ENCODE measurements at places on chromosomes 12 and 14.

GRCh38 chr12:1130571-1130970 lies 139.5 kb downstream of the ERC1 start:
- no peaks in the 10 kb centered on the region for H3K27me3 ChIP-seq

GRCh38 chr12:112296183-112296582 lies 86.0 kb downstream of the HECTD4 start:
- H3K27ac ChIP-seq, result no peak overlapping the region
- no peak overlapping the region for H3K4me3 ChIP-seq
- H3K27me3 ChIP-seq, result no peaks in the 10 kb centered on the region
- H3K4me1 ChIP-seq, result no peaks in the 10 kb centered on the region
- H3K36me3 ChIP-seq, result peaks cover 24% of the 10 kb centered on the region

- H3K27me3 ChIP-seq, result no peaks in the 10 kb centered on the region
- no peaks in the 10 kb centered on the region for H3K36me3 ChIP-seq
- no peaks in the 10 kb centered on the region for H3K4me1 ChIP-seq
- no peak for DNase-seq
Measured at GRCh38 chr12:130418251-130418650, 80.6 kb downstream of the PIWIL1 start.

DNA sequence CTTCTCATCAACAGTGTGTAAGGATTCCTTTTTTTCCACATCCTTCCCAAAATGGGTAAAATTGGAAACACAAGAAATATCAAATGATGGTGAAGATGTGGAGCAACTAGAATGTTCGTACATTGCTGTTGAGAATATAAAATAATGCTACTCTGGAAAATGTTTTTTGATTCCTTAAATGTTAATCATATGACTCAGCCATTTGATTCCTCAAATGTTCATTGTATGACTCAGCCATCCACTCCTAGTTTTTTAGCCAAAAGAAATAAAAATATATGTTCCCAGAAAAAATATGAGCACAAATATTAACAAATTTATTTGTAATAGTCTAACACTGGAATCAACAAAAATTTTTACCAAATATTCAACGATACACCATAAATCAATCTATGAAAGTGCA lies 1108.6 kb downstream of the LRFN5 start:
- no peak for DNase-seq
- H3K27me3 ChIP-seq, result no peaks in the 10 kb centered on the region
- H3K4me3 ChIP-seq, result no peak overlapping the region
- H3K27ac ChIP-seq, result no peak overlapping the region
- no peaks in the 10 kb centered on the region for H3K4me1 ChIP-seq
- no peaks in the 10 kb centered on the region for H3K36me3 ChIP-seq

GRCh38 chr14:105196265-105196960 lies 15.3 kb upstream of the NUDT14 start:
- peaks cover 26% of the 10 kb centered on the region for H3K27me3 ChIP-seq
- DNase-seq, result no peak
- H3K36me3 ChIP-seq, result no peaks in the 10 kb centered on the region
- H3K4me3 ChIP-seq, result peak overlapping the region; percentile 21
- H3K27ac ChIP-seq, result no peak overlapping the region

DNA sequence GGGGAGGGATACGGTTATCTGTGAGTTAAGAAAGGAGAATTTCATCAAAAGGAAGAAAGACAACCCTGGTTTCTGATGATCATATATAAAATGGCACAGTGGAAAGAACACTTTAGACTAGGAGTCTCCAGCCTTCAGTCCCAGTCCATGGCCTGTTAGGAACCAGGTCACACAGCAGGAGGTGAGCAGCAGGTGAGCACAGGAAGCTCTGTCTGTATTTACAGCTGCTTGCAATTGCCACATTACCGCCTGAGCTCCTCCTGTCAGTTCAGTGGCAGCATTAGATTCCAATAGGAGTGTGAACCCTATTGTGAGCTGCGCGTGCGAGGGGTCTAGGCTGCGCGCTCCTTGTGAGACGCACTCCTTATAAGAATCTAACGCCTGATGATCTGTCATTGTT lies 137.9 kb downstream of the BTG1 start:
- H3K4me3 ChIP-seq, result no peak overlapping the region
- H3K27me3 ChIP-seq, result no peaks in the 10 kb centered on the region
- no peaks in the 10 kb centered on the region for H3K4me1 ChIP-seq
- DNase-seq, result no peak
- H3K36me3 ChIP-seq, result no peaks in the 10 kb centered on the region

- no peaks in the 10 kb centered on the region for H3K4me1 ChIP-seq
- no peaks in the 10 kb centered on the region for H3K36me3 ChIP-seq
- no peaks in the 10 kb centered on the region for H3K27me3 ChIP-seq
Measured at GRCh38 chr14:62123961-62124360, 361.7 kb downstream of the SNAPC1 start.

- H3K27me3 ChIP-seq, result no peaks in the 10 kb centered on the region
- no peak overlapping the region for H3K4me3 ChIP-seq
- H3K27ac ChIP-seq, result no peak overlapping the region
- DNase-seq, result no peak
Measured at GRCh38 chr12:26185532-26186320, 9.6 kb upstream of the SSPN start.

DNA sequence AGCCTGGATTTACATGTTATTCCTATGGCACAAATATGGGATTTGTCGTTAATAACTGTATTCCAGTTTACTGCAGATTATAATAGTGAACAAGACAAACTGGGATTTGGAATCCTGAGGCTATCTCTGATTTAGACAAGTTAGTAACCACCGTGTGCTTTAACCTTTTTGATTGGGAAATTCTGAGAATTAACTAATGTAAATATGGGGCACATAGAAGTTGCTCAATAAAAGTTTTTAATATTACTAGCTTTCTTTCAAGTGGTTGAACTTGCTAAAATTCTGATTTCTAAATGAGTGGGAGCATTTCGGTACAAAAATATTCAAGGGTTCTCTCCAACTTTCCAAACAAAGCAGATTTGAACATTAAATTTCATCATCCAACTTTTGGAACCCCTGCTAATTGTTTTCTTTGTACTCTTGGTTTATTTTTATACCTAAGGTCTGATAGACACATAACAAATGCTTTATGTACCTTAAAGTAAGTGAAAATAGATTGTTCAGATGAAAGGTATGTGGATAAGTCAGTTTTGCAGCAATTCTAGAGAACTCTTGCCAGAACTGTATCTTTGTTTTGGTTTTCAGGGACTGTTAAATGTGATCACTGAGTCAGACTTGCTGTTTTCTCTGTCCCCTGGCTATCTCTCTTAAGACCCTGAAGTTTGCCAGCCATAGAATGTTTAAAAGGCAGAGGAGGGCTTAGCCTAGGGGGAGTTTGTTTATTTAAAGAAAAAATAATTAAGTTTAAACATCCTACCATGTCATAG lies 57.5 kb downstream of the FRS2 start:
- DNase-seq, result no peak
- H3K36me3 ChIP-seq, result no peaks in the 10 kb centered on the region
- H3K4me3 ChIP-seq, result no peak overlapping the region
- no peak overlapping the region for H3K27ac ChIP-seq
- no peaks in the 10 kb centered on the region for H3K4me1 ChIP-seq

- no peak for DNase-seq
- H3K4me1 ChIP-seq, result peaks cover 9% of the 10 kb centered on the region
- no peaks in the 10 kb centered on the region for H3K27me3 ChIP-seq
- no peak overlapping the region for H3K4me3 ChIP-seq
- no peaks in the 10 kb centered on the region for H3K36me3 ChIP-seq
Measured at GRCh38 chr14:68016255-68016914, 196.8 kb downstream of the RAD51B start.

DNA sequence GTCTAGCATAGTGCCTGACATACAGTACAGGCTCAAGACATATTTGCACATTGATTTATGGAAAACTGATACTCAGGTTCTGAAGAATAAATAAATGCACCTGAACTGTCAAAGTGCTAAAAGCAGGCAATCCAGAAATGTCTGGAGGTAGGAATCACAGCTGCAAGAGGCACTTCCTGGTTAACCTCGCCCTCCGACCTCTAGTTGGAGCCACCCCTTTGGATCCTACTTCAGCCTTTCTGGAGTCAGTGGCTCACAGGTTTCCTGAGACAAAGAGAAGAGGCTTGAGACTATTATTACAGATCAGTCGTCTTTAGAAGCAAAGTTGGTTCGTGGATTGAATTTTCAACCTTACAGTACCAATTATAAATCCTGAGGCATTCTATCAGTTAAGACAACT lies 13.0 kb downstream of the TCP11L2 start:
- no peaks in the 10 kb centered on the region for H3K4me1 ChIP-seq
- H3K27me3 ChIP-seq, result no peaks in the 10 kb centered on the region
- no peak for DNase-seq

- peak; percentile 7 for DNase-seq
- H3K4me3 ChIP-seq, result no peak overlapping the region
- no peaks in the 10 kb centered on the region for H3K27me3 ChIP-seq
- no peaks in the 10 kb centered on the region for H3K36me3 ChIP-seq
- peaks cover 11% of the 10 kb centered on the region for H3K4me1 ChIP-seq
Measured at GRCh38 chr12:578748-579419, 84.4 kb downstream of the NINJ2 start.

- no peaks in the 10 kb centered on the region for H3K36me3 ChIP-seq
- H3K27me3 ChIP-seq, result no peaks in the 10 kb centered on the region
- no peak overlapping the region for H3K27ac ChIP-seq
- no peak for DNase-seq
- no peaks in the 10 kb centered on the region for H3K4me1 ChIP-seq
Measured at GRCh38 chr12:14650789-14651188, 45.6 kb downstream of the GUCY2C start.

- peak overlapping the region; percentile 63 for H3K27ac ChIP-seq
- no peak for DNase-seq
- H3K4me1 ChIP-seq, result no peaks in the 10 kb centered on the region
- H3K36me3 ChIP-seq, result no peaks in the 10 kb centered on the region
- H3K4me3 ChIP-seq, result no peak overlapping the region
- no peaks in the 10 kb centered on the region for H3K27me3 ChIP-seq
Measured at GRCh38 chr12:22048351-22049041, 2.5 kb downstream of the CMAS start.

GRCh38 chr12:53096089-53096741 lies 1.3 kb upstream of the IGFBP6 start:
- no peak overlapping the region for H3K4me3 ChIP-seq
- no peaks in the 10 kb centered on the region for H3K36me3 ChIP-seq
- no peak for DNase-seq
- no peaks in the 10 kb centered on the region for H3K27me3 ChIP-seq
- no peaks in the 10 kb centered on the region for H3K4me1 ChIP-seq

DNA sequence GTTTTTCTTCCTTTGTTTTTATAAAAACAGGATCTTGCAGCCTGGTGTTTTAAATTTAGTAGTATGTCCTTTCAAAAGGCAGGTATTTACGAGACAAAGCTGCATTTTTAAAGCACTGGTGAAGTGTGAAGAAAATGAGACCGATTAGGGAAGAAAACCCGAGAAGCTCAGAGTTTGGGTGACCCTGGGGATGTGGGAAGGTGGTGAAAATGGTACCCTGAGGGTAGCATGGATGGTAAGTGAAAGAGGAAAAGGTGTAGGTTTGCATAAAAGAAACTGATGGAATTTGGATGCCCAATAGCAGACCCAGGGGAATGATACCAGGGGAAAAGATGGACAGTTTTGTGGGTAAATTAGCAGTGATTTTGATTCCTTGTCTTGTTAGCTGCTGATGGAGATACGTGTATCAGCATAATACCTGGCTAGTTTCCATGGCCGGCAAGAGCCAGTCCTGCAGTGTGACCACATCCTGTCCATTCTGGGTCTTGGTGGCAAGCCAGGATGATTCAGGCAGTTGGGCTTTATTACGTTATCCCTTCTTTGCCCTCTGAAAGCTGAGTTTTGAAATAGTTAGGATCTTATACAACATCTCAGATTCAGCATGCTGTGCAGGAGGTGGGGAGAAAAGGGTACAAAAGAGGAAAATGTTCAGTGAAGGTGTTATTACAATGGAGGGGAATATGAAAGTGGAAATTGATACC lies 8.9 kb downstream of the BICD1 start:
- no peaks in the 10 kb centered on the region for H3K27me3 ChIP-seq
- DNase-seq, result no peak
- no peaks in the 10 kb centered on the region for H3K36me3 ChIP-seq
- no peaks in the 10 kb centered on the region for H3K4me1 ChIP-seq
- no peak overlapping the region for H3K4me3 ChIP-seq
- H3K27ac ChIP-seq, result no peak overlapping the region

DNA sequence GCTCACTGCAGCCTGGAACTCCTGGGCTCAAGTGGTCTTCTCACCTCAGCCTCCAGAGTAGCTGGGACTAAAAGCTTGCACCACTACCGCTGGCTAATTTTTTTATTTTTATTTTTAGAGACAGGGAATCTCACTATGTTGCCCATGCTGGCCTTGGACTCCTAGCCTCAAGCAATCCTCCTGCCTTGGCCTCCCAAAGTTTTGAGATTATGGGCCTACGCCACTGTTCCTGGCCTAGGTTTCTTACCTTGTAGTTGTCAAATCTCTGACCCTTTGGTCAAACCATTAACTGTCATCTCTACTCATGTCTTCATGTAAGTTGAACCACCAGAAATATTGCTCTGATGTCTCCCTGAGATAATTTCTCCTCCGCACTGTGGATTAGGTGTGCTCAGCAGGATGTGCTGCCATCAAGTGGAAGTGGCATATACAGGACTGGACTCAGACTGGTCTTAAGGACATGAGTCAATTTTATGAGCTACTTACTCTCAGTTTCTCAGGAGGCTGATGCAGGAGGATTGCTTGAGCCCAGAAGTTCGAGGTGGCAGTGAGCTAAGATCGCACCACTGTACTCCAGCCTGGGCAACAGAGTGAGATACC lies 28.5 kb downstream of the ACTR6 start:
- H3K4me3 ChIP-seq, result no peak overlapping the region
- H3K27me3 ChIP-seq, result no peaks in the 10 kb centered on the region
- no peak for DNase-seq
- no peak overlapping the region for H3K27ac ChIP-seq
- H3K36me3 ChIP-seq, result no peaks in the 10 kb centered on the region

GRCh38 chr12:76244300-76244699 lies 103.9 kb downstream of the BBS10 start:
- H3K27me3 ChIP-seq, result no peaks in the 10 kb centered on the region
- H3K4me1 ChIP-seq, result no peaks in the 10 kb centered on the region
- H3K4me3 ChIP-seq, result no peak overlapping the region
- H3K36me3 ChIP-seq, result no peaks in the 10 kb centered on the region
- H3K27ac ChIP-seq, result no peak overlapping the region

GRCh38 chr12:3105690-3106479 lies 28.7 kb downstream of the TSPAN9 start:
- H3K4me1 ChIP-seq, result no peaks in the 10 kb centered on the region
- no peak for DNase-seq
- H3K36me3 ChIP-seq, result no peaks in the 10 kb centered on the region
- H3K4me3 ChIP-seq, result no peak overlapping the region

GRCh38 chr14:72615451-72616121 lies 278.3 kb downstream of the DPF3 start:
- H3K36me3 ChIP-seq, result no peaks in the 10 kb centered on the region
- no peak overlapping the region for H3K27ac ChIP-seq
- no peaks in the 10 kb centered on the region for H3K27me3 ChIP-seq

- H3K27me3 ChIP-seq, result no peaks in the 10 kb centered on the region
- no peak overlapping the region for H3K27ac ChIP-seq
- DNase-seq, result no peak
- H3K4me3 ChIP-seq, result no peak overlapping the region
Measured at GRCh38 chr14:34843011-34843554, 32.1 kb downstream of the BAZ1A start.
